ENCODE measurements at places on chromosomes 4 and X.

- DNase-seq, result no peak
Observed at GRCh38 chr4:26296514-26296913, 24.3 kb upstream of the RBPJ start.

DNA sequence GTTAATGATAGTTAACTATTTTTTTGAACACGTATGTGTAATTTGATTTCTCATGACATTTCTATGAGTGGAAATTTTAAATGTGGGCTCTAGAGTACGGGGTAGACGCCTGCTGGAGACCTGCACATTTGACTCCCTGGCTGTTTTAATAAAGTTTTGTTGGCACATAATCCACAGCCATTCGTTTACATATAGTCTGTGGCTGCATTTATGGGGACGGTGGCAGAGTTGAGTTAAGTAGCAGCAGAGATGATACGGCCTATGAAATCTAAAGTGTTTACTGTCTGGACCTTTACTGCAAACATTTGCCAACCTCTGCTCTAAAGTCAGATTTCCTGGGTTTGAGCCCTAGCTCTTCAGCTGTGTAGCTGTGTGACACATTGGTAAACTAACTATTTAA, 118.8 kb downstream of the CHRNA9 start:
- no peak for DNase-seq

DNA sequence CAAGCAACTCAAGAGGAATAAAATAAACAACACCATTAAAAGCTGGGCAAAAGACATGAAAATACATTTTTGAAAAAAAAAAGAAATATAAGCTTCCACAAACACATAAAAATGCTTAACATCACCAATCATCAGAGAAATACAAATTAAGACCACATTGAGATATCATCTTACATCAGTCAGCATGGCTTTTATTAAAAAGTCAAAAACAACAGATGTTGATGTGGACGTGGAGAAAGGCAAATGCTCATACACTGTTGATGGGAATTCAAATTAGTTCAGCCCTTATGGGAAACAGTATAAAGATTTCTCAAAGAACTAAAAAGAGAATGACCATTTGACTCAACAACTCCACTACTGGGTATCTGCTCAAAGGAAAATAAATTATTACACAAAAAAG, 59.6 kb downstream of the STK32B start:
- peak; percentile 63 for DNase-seq

DNA sequence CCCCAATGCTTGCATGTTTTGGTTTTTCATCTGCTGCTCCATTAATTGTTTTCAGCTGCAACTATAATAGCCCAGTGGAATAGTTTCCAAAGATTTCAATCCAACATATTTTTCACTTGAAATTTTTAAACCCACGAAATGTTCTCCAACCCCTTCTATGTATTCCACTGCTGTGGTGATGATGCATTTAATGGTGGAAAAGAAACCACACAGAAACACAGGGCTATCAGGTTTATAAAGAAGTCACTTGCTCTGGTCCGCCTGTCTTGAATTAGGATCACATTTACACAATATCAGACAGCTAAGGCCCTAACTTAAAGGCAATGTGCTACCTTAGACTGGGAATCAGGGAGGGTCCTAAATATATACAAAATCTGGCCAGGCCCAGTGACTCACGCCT, 35.0 kb downstream of the OPHN1 start:
- DNase-seq, result no peak

DNA sequence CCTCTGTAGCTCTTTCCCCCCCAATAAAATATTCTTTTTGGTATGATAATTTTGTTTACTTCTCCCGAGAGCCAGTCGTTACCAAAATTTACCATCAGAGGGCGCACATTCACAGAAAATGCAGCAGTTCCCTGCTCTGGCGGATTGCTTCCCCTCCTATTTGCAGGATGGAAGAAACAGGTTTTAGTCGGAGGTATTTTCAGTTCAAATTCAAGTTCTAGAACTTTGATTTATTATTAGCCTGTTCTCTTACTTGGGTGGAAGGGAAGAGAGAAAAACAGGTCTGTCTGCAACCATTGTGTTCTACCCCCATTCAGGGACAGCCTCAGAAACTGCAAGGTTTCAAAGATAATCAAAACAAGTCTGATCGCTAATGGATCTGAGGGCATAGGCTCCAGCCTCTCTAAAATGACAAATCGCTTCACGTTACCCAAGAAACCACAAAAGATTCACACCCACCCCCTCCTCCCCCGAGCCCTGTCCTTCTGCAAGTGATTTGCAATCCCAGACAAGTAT, 263.8 kb upstream of the RPS6KA3 start:
- peak; percentile 61 for DNase-seq

GRCh38 chr4:101229116-101229515, 118.2 kb downstream of the PPP3CA start:
- peak; percentile 80 for DNase-seq

DNA sequence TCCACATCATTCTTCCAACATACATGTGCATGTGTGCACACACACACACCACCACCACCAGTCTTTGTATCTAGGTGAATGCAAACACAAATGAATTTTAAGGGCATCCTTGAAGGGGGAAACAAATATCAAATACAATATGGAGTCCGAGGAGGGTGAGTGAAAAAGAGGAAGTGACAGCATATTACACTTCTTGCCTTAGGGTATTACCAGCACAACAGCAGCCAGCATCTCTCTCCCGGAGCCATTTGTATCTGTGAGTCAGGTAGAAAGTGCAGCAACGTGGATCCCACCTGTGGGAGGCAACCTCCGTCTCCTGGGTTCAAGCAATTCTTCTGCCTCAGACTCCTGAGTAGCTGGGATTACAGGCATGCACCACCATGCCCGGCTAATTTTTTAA, 483.2 kb downstream of the SMARCA1 start:
- no peak for DNase-seq

DNA sequence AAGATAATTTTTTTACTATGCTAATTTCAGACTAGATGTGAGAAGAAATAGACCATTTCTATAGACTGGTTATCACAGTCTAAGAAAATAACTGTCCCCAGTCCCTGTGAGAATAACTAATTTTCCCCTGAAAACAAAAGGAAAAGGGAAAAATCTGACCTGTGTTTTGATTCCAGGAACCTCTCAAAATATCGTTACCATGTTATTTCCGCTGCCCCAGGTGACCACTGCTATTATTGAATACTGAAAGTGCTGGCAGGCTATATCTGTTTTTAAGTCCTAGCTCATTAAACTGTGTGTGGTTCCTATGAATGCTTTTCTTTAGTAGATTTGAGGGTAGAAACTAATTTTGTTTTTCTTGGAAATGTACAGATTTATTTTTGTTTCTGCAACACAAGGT, 83.6 kb downstream of the GAB1 start:
- no peak for DNase-seq

GRCh38 chr4:177302371-177303100, 7.1 kb upstream of the NEIL3 start:
- DNase-seq, result peak; percentile 84

GRCh38 chr4:35943606-35944005, 300.7 kb downstream of the ARAP2 start:
- DNase-seq, result no peak

- DNase-seq, result peak; percentile 96
Observed at GRCh38 chr4:15001248-15001868, 923 bp upstream of the CPEB2 start.

- DNase-seq, result peak; percentile 94
Observed at GRCh38 chr4:38190717-38191178, 230.6 kb downstream of the PTTG2 start.

DNA sequence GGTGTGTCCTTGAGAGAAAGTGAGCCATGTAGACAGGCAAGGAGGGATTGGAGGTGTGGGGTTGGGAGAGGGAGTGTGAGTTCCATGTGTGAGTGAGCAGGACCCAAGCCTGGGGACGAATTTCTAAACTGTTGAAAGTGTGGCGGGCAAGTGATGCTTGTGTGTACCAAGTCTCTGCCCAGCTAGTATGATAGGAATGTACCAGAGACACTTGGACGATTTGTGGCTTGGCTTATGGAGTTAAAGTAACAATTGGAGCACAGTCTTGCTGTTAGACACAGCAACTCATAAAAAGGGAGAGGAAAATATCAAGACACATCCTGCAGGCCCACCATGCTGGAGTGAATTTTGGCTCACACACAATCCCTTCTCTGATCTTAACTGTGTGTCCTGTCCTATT, 8.5 kb downstream of the PTTG2 start:
- peak; percentile 15 for DNase-seq

DNA sequence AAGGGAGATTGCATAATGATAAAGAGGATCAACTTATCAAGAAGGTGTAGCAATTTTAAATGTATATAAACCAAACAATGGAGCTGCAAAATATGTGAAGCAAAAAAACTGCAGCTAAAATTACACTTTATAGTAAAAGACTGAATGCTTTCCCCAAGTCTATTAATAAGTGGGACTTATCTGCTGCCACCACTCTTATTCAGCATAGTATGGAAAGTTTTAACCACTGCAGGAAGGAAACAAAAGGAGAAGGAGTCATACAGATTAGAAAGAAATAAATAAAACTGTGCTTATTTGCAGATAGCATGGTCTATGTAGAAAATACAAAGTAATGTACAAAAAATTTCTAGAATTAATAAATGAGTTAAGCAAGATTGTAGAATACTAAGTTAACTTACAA, 94.1 kb upstream of the GK2 start:
- no peak for DNase-seq

DNA sequence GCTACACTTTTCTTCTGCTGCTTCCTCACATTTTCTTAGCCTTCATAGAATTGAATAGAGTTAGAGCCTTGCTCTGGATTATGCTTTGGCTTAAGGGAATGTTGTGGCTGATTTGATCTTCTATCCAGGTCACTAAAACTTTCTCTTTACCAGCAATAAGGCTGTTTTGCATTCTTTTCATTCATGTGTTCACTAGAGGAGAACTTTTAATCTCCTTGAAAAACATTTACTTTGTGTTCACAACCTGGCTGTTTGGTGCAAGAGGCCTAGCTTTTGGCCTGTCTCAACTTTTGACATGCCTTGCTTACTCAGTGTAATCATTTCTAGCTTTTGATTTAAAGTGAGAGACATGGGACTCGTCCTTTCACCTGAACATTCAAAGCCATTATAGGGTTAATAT, 87.7 kb upstream of the RAB40AL start:
- DNase-seq, result no peak

DNA sequence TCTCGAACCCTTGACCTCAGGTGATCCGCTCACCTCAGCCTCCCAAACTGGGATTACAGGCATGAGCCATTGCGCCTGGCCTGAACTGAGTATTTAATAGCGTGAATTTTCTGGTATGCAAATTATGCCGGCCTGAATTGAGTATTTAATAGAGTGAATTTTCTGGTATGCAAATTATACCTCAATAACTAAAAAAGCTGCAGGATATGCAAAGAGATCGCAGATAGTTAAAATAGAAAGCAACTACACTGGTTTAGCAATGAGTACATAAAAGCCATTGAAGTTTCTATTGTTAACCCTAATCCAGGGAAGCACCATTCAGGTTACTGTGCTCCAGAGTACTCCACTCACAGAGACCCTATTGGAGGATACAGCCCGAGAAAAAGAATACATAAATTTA, 22.8 kb downstream of the FBXW7 start:
- no peak for DNase-seq

- no peak for DNase-seq
Observed at GRCh38 chr4:154471526-154472331, 19.9 kb downstream of the DCHS2 start.

GRCh38 chr4:96916711-96917110, 1076.8 kb downstream of the PDHA2 start:
- no peak for DNase-seq

All from fibroblast of skin of scalp (primary cell).